Body of pancreas (tissue), 4 donors: ENCODE measurements at places on chromosomes 1 and 21. TPM values are rescaled to one million over a fixed set of nuclear protein-coding genes. Genes with fewer than 3 reads are reported as not detected.

DNA sequence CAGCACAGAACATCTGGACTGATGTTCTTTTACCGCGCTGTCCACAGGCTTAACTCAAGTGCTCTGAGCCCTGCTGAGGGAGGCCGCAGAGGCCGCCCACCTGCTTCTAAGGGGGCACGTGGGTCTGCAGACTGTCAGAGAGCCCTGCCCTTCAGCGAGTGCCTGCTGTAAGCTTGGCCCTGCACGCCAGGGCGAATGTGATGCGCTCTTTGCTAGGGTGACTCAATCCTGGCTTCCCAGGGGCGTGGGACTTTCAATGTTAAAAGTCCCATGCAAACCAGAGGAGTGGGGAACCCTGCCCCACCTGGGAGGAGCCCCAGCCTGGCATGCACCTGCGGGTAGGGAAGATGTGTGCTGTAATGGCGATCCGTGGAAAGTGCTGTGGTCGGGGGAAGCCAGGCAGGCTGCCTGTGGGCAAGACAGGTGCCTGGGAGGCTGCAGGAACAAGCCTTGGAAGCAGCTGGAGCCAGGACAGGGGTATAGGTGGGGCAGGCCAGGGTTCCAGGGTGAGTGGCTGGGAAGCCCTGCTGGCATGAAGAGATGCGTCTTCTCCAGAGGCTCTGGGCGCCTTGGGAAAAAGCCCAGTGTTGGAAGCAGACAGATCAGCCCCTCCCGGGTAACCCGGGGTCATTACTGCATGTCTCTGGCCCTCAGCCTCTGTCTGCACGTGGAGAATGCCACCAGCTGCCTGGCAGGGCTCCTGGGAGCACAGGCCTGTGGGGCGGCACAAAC, 594 bp upstream of the PANK4 start:
- H3K4me1 ChIP-seq = peaks cover 77% of the 10 kb centered on the region
- H3K27ac ChIP-seq = no peak overlapping the region
- no peaks in the 10 kb centered on the region for H3K36me3 ChIP-seq
- H3K4me3 ChIP-seq = no peak overlapping the region
- no peak for DNase-seq

GRCh38 chr1:197606168-197606845, 169.0 kb downstream of the DENND1B start:
- no peaks in the 10 kb centered on the region for H3K27me3 ChIP-seq
- no peaks in the 10 kb centered on the region for H3K36me3 ChIP-seq
- H3K27ac ChIP-seq = no peak overlapping the region
- no peak overlapping the region for H3K4me3 ChIP-seq

TLR5 gene
- 10.1 TPM for total RNA-seq

OPRD1 gene
- 0.66 TPM for total RNA-seq

CD5L gene
- total RNA-seq = not detected

INAVA gene
- 30.7 TPM for total RNA-seq

HSF2BP gene
- 3.1 TPM for total RNA-seq
